ENCODE measurements at places on chromosomes 3 and 15.

GRCh38 chr3:188978421-188979171 lies 193.2 kb upstream of the TPRG1 start:
- DNase-seq = no peak

DNA sequence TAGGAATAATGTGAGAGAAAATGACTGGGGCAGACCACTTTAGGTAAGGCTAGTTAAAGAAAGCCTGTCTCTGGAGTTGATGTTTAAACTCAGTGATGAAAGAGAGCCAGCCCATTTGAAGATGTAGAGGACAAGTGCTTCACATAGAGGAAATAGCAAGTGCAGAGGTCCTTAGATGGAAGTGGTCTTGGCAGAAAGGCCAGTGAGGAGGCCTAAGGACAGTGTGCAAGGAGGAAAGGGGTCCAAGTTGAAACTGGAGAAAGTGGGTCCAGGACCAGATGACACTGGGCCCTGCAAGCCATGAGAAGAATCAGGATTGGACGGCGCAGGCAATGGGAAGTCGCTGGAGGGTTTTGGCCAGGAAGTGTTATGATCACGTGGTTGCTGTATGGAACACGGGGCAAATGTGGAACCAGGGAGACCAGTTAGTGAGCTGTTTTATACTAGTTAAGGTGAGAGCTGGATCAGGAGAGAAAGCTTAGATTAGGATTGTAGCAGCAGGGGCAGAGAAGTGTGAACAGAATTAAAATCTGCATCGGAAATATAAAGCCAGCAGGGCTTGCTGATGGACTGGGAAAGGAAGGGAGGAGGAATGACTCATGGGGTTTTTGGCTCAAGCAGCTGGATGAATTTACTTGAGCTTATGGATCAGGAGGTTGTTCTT lies 48.0 kb upstream of the SCAANT1 start:
- DNase-seq = no peak

- DNase-seq = no peak
Measured at GRCh38 chr3:186102687-186103086, 6.2 kb downstream of the ETV5 start.

GRCh38 chr3:50606596-50606995 lies 5.0 kb downstream of the CISH start:
- no peak for DNase-seq

DNA sequence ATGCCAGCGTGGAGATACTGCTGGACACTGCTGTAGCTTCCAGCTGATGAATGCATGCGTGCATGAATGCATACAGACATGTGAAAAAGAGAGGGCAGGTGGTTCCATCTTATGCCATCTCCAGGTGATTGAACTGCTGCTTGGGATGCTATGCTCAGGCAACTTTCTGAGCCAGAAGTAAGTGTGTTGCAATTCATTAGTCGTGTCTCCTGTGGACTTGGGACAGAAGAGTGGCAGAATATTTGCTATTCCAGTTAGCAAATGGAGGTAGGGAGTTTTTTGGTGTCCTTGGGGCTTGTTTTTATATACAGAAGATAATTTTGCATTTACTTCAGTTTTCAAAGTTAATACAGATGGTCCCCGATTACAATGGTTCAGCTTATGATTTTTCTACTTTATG lies 33.3 kb downstream of the ANKDD1A start:
- DNase-seq = no peak

DNA sequence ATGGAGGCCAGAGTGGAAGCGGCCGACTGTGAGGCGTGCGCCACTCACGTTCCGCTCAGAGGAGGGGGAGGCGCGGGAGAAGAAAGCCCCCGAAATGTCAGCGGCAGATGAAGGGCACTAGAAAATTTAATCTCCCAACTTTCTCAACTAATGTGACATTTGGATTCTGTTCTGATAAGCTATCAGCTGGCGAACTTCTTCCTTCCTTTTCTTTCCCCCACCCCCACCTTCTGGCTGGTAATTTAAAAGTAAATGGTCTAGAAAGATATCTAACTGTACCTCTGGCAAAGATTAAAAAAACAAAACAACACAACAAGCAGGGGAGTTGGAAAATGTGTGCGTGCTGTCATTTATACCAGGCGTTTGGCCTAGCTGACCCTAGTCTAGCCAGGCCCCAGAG lies 26.4 kb upstream of the TMEM115 start:
- no peak for DNase-seq
